H9 (cell line): ENCODE measurements at places on chromosomes 1 and 21. TPM values are rescaled to one million over a fixed set of nuclear protein-coding genes. Genes with fewer than 3 reads are reported as not detected.

Gene KCND3
- 0.15 TPM in 2 replicates for total RNA-seq

DNA sequence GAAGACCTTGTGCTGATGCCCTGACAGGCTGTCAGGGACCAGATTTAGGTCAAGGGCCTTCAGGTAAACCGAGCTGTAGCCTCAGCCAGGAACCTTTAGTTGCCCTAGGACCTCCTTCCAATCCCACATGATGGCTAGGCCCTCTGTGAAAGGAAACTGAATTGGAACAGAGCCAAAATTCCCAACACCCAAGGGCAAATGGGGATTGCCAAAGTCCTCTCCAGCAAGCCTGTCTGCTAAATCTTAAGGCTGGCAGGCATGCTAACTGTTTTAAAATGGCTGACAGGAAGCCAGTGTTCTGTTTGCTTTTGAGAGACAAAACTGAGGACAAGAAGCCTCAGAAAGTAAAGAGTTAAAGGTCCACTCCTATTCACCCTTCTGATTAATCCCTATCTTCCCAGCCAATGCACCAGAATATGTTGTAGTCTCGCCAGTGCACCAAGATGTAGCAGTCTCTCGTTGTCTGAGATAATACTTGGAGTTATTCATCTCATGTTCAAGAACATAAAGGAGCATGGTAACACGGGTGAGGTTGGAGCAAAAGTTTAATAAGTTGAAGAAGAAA, 35.1 kb downstream of the MSTO1 start:
- no peaks in the 10 kb centered on the region for H3K27me3 ChIP-seq
- H3K36me3 ChIP-seq, result peaks cover 18% of the 10 kb centered on the region
- no peak for DNase-seq
- H3K4me1 ChIP-seq, result no peaks in the 10 kb centered on the region

GRCh38 chr21:40931197-40931596, 84.2 kb upstream of the DSCAM start:
- no peaks in the 10 kb centered on the region for H3K4me1 ChIP-seq
- H3K4me3 ChIP-seq, result no peak overlapping the region
- no peaks in the 10 kb centered on the region for H3K27me3 ChIP-seq
- H3K27ac ChIP-seq, result no peak overlapping the region

GRCh38 chr1:45516036-45516435, 5.6 kb downstream of the PRDX1 start:
- peaks cover 69% of the 10 kb centered on the region for H3K36me3 ChIP-seq
- DNase-seq, result no peak
- peaks cover 4% of the 10 kb centered on the region for H3K4me1 ChIP-seq
- no peak overlapping the region for H3K4me3 ChIP-seq

Gene GUCA2B
- not detected in 2 replicates for total RNA-seq
